Psoas muscle (tissue), 8 donors: ENCODE measurements at places on chromosomes 4 and X. TPM values are rescaled to one million over a fixed set of nuclear protein-coding genes. Genes with fewer than 3 reads are reported as not detected.

MAGEA2B gene
- total RNA-seq, result not detected

PIR gene
- total RNA-seq, result 9.6 TPM

CPE gene
- 18.2 TPM for total RNA-seq

- no peak for DNase-seq
- no peaks in the 10 kb centered on the region for H3K4me1 ChIP-seq
- no peak overlapping the region for H3K4me3 ChIP-seq
- H3K27me3 ChIP-seq, result no peaks in the 10 kb centered on the region
- no peak overlapping the region for H3K27ac ChIP-seq
- peaks cover 9% of the 10 kb centered on the region for H3K36me3 ChIP-seq
Observed at GRCh38 chr4:78876568-78877320, 62.5 kb downstream of the PAQR3 start.

DNA sequence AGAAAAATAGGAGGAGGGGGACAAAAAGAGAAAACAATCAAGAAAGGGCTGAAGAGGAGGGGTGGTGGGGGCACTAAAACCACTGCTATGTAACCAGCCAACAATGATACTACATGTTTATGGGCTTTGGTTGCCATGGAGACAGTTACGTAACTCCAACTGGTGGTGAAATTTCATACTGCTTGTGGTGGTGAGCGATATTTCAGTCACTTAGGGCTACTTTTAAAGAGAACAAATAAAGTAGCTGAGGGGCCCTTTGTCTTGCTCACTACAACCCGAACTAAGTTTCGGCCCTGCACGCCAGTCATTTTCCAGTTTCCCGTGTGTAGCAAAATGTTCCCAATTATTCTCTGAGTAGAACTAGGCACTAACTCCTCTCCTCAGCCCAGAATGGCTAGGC, 275.2 kb upstream of the EDA2R start:
- no peak for DNase-seq
- no peak overlapping the region for H3K27ac ChIP-seq
- no peaks in the 10 kb centered on the region for H3K36me3 ChIP-seq
- no peaks in the 10 kb centered on the region for H3K27me3 ChIP-seq
